A549 treated with AZD2906 at 1 μM for 4 hours (cell line): ENCODE measurements at places on chromosomes 3 and 15. TPM values are rescaled to one million over a fixed set of nuclear protein-coding genes. Genes with fewer than 3 reads are reported as not detected.

Gene PLA2G4F
- total RNA-seq = 0.05 TPM in 1 of 5 replicates, not detected in the others

Gene PAK6
- 0.21 to 0.46 TPM (median 0.29 TPM) in 5 replicates for total RNA-seq

Gene SPG21
- 112 to 127 TPM (median 119 TPM) in 5 replicates for total RNA-seq

Gene BUB1B
- 23.2 to 35.7 TPM (median 26.7 TPM) in 5 replicates for total RNA-seq

Gene LXN
- total RNA-seq = 46.3 to 63.8 TPM (median 47.8 TPM) in 5 replicates

Gene CPNE4
- total RNA-seq = 5.0 to 7.5 TPM (median 6.0 TPM) in 5 replicates

Gene EIF4E3
- total RNA-seq = 3.3 to 4.6 TPM (median 3.5 TPM) in 5 replicates

Gene PLA2G4D
- not detected in 5 replicates for total RNA-seq

Gene IL1RAP
- total RNA-seq = 4.0 to 6.0 TPM (median 4.7 TPM) in 5 replicates

Gene TIGIT
- not detected in 5 replicates for total RNA-seq

Gene C3orf52
- 8.9 to 12.3 TPM (median 10.6 TPM) in 5 replicates for total RNA-seq

Gene CPB1
- total RNA-seq = not detected in 5 replicates

Gene P2RY12
- not detected in 5 replicates for total RNA-seq

Gene SAXO2
- total RNA-seq = 2.0 to 3.1 TPM (median 2.1 TPM) in 5 replicates

Gene RASGRP1
- 0.30 to 0.40 TPM (median 0.33 TPM) in 5 replicates for total RNA-seq

Gene ARHGEF26
- 10.0 to 11.9 TPM (median 10.7 TPM) in 5 replicates for total RNA-seq

Gene TRAT1
- total RNA-seq = not detected in 5 replicates

Gene DNAJA4
- total RNA-seq = 0.06 to 0.11 TPM (median 0.10 TPM) in 3 of 5 replicates, not detected in the others

Gene HMG20A
- total RNA-seq = 21.6 to 29.3 TPM (median 25.3 TPM) in 5 replicates

Gene SLC2A2
- not detected in 5 replicates for total RNA-seq

Gene NEK10
- total RNA-seq = 0.66 to 0.84 TPM (median 0.68 TPM) in 5 replicates

Gene TAGLN3
- 0.05 TPM in 1 of 5 replicates, not detected in the others for total RNA-seq

Gene CCRL2
- 0.06 to 0.11 TPM (median 0.07 TPM) in 3 of 5 replicates, not detected in the others for total RNA-seq

Gene NDN
- 0.03 to 0.08 TPM (median 0.05 TPM) in 4 of 5 replicates, not detected in the other for total RNA-seq

Gene ALDH1A3
- 16.6 to 27.1 TPM (median 20.1 TPM) in 5 replicates for total RNA-seq

Gene GOLGA6L10
- 0.28 to 0.67 TPM (median 0.43 TPM) in 5 replicates for total RNA-seq

Gene SLC28A1
- total RNA-seq = not detected in 5 replicates

Gene USP19
- 17.5 to 23.3 TPM (median 20.5 TPM) in 5 replicates for total RNA-seq

Gene GOLGA6B
- 0.06 TPM in 1 of 5 replicates, not detected in the others for total RNA-seq

Gene SAMD7
- not detected in 5 replicates for total RNA-seq
